ENCODE measurements at places on chromosomes 11 and 22. TPM values are rescaled to one million over a fixed set of nuclear protein-coding genes. Genes with fewer than 3 reads are reported as not detected.

RCN1 gene
- 118 TPM for total RNA-seq

APIP gene
- total RNA-seq = 26.0 TPM

LGR4 gene
- 62.7 TPM for total RNA-seq

TMEM126B gene
- total RNA-seq = 86.8 TPM

MPZL3 gene
- total RNA-seq = 7.4 TPM

KRTAP5-1 gene
- not detected for total RNA-seq

FOXRED1 gene
- 28.1 TPM for total RNA-seq

MGAT3 gene
- total RNA-seq = 0.65 TPM

OR51B5 gene
- not detected for total RNA-seq

FAR1 gene
- total RNA-seq = 31.3 TPM

GPHA2 gene
- total RNA-seq = not detected

OR8G1 gene
- total RNA-seq = not detected

FGF19 gene
- not detected for total RNA-seq

BATF2 gene
- total RNA-seq = 0.35 TPM

IGLL5 gene
- not detected for total RNA-seq
